ENCODE measurements at places on chromosomes 2 and 18.

DNA sequence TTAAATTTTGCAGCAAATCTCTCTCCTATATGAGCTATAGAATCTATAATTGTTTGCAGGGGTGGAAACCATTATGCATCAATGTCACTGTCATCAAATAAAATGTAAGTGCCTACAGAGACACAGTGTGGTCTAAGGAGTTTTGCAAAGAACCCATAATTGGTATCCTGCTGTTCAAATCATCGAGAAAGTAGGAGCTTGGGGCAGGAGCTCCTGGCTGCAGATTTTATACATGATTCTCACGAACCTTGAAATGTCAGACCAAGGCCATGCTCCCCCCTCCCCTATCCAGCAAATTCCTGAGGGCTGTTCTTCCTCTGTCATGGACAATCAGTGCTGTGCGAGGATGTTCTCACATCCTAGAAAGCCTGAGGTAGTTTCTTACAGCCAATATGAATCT, 119.5 kb upstream of the CYRIA start:
- DNase-seq = no peak

DNA sequence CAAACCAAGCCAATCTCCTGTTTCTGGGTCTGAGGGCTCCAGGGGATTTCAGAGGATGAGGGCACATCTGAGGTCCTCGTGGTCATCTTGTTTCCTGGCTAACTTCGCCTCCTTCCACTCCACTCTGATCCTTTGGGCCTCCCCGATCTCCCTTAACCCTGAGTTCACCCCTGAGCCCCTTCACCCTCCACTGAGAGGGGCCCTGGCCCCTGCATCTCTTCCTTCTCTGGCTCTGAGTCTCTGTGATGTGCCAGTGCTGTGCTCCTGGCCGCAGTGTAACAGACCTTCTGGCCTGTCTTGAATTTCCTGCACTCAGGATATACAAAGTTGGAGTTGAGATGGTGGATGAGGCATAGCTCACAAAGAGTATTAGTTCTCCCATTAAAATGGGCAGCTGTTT, 84.7 kb upstream of the BOD1L2 start:
- DNase-seq = no peak

DNA sequence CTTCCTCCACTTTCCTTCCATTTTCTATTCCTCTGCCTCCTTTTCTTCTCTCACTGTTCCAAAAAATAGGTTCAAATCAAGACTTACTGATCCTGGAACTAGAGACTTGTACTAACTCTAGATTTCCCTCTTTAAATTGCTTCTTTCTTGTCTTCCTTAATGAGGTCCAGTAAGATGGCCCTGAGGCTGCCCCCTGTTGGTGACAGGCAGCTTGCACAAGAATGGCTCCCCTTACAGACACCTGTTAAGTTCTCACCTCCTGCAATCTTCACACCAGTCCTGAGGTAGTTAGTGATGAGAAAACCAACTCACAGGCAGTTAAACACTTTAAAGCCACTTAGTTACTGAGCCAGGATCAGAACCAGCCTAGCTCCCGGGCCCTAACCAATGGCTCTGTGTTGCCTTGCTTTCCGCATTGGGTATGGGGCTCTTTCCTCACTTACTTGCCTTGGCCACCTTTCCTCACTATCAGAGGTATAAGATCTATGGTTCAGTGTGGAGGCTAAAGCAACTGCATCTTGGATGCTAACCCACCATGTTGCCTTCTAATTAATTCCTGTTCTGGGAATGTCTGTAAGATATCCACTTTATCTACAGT, 130.6 kb downstream of the AKAIN1 start:
- no peak for DNase-seq

GRCh38 chr2:88659538-88659915, 31.9 kb upstream of the RPIA start:
- DNase-seq = no peak

DNA sequence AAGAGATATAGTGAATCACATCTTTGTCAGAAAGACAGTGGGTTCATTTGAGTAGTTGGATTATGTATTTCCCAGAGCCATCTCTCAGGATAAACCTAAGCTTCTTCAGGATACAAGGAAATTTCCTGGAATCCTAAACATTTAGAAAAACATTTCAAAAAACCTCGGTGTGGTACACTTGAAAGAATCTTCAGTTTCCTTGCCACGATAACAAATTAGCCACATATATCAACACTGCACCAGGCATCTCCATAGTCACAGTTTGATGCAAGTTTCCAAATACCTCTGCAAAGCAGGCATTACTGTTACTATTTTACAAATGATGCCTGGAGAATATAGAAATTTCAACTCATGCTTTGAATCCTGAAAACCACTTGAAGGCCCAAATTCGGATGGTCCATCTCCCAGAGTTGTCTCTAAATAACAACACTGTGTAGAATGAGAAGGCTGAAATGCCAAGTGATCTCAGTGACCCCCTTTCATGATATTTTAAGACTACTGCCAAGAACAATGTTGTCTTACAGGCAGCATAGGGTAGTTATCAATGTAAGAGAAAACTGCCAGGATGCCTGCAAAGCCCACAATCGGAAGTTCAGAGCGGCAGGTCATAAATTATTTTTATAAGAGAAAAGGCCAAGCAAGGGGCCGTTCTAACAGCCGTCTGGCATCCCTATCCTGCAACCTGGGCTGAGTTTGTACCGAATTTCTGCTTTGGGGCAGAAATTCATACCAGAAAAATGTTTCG, 307.9 kb downstream of the TXNL1 start:
- no peak for DNase-seq

DNA sequence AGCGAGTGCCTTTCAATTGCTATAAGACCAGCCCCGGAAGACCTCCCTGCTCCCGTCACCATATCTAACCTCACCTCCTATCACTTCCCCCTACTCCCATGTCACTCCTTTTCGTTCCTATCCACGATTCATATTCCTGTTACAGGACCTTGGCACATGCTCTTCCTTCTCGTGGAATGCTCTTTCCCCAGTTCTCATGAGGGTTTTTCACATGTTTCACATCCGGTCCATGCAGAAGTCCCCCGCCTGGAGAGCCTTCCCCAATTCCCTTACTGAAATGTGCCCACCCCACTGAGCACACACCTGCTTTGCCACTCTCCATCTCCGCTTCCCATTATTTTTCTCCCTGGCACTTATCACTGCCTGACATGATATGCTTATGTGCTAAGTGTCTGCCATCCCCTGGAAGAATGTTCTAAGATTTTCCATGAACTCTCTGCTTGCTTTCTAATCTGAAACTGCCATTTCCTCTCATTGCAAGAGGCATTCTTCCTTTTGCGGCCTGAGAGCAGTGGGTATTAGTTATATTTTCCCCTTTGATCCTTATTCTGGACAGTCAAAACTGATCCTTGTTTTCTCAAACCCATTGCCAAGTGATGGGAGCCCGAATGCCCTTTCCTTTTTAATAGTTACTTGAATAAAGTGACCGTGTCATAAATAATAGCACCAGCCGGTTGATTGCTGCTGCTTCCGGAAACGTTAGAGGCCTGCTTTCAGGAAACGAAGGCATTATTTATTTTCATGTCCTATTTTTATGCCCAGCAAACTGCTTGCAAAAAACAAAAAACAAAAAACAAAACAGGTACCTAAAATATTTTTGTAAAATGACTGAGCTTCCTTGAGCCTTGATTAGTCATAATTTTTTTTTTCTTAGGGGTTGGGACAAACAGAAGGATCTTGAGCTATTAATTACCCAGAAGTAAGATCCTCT, 127.9 kb downstream of the ZNF532 start:
- no peak for DNase-seq

DNA sequence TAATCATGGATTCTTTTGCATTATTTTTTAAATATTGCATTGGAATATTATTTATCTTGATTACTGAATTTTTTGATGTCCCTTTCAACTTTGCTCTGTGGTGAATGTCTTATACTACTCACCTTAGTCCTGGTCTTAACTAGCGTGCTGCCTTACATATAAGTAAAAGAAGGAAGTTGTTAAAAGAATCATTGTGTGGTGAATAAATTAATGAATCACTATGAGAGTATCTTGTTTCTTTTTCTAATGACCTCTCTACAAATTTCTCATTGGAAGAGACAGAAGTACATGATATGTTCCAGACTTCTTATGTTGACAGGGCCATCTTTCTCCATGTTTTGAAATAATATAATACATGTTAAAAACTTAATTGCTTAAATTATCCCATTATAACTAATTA, 432.6 kb upstream of the MMADHC start:
- no peak for DNase-seq

DNA sequence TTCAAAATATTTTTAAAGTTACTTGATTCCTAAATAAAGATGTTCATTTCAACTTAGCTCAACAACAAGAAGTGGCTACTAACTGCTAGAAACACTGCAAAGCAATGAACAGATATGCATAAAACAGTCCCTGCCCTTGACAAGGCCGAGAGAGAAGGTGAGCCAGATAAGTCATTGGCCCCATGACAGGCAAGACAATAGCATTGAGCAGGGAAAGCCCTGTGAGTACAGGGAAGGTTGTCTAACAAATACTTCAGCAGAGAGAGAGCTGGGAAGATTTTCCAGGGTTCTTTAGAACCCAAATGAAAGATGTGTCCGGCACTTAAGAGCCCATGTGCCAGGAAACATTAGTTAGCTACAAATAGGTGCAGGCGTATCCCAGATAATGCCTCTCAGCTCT, 4.7 kb downstream of the LAMA1 start:
- no peak for DNase-seq

DNA sequence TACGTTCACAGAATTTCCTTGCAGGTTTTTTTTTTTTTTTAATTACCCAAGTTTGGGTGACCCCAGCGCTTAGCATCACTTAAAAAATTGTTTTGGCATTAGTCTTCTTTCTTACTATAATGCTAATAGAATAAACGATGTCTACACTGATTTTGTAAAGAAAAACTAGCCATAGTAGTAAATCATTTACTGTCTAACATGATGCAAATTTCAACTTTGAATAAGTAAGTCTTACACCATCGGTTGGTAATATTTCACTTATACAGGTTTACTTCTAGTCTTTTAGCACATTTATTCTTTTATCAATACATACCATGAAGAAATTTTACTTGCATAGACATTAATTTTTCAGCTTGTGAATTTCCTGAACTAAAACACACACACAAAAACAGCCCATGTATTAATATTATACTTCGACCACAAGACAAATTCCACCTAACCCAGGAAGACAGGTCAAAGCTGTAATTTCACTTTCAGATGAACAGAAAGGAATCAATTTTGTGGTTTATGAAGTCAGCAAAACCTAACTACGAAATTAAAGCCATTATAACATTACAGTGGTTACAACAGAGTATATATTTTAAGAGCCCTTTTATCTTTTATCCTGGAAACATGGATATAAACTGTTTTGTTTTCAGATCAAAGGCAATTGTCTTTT, 1.9 kb downstream of the YES1 start:
- no peak for DNase-seq

GRCh38 chr2:23487735-23488492, 102.9 kb downstream of the KLHL29 start:
- DNase-seq = no peak

DNA sequence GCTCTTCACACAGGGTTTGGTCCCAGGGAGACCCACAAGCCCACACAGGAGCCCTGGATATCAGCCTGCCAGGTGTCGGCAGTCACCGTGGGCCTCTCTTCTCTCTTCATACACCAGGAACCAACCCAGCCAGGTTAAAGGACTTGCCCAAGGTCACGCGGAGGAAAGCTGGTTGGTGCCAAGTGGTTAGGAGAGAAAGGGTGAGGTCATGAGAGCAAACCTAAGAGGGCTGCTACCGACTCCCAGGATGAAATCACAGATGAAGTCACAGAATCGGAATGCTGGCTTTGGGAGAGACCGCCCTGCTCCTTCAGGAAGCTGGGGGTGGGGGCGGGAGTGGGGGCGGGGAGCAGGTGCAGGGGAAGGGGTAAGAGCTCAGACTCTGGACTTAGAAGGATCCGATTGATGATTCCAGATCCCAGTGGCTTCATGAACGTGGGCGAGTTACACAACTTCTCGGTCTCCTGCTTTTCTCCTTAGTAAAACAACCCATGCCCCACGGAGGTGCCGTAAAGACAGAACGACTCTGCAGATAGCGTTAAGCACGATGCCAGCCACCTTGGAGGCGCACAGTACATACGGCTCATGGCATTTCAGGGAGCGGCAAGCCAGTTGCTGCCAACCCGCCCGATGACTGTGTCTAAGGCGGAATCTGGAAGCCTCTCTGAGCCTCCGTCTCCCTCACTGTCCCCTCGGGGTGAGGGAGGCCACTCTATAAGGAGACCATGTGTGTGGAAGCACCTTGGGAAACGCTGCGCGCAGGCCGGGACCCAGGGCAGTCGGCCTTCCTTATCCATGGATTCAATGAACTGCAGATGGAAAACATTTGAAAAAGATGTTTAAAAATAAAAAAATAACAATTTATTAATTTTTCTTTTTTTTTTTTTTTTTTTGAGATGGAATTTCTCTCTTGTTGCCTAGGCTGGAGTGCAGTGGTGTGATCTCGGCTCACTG, 23.0 kb upstream of the TAF1B start:
- DNase-seq = no peak

GRCh38 chr2:26685341-26685740, 7.2 kb upstream of the KCNK3 start:
- DNase-seq = no peak

- DNase-seq = no peak
Observed at GRCh38 chr18:61591253-61591652, 258.0 kb downstream of the CDH20 start.

GRCh38 chr2:121485039-121485438, 45.6 kb upstream of the RNU4ATAC start:
- no peak for DNase-seq

DNA sequence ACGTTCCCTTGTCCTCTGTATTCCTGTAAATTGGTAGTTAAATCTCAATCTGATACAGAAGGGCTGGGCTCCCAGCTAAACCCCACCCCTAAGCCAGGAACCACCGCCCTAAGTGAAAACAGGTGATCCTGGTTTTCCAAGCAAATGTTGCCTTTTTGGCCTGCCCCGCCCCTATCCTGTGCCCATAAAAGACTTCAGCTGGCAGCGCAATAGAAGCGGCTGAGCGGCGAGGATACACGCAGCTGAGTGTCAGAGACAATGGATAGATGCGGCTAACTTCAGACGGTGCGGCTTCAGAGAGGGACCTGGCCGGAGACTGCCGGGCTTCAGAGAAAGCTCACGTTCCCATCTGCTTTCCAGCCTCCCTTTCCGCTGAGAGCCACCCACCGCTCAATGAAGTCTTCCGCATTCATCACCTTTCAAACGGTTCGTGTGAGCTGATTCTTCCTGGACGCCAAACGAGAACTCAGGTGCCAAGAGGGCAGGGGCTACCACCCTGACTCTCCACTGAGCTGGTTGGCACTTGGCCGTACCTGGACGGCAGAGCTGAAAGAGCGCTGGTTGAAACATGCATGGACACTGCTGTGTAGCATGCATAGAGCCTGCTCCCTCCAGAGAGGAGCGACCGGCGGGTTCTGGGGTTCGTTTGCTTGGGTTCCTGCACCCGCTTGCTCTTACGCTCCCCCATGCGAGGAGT, 49.5 kb upstream of the POLE4 start:
- DNase-seq = no peak

DNA sequence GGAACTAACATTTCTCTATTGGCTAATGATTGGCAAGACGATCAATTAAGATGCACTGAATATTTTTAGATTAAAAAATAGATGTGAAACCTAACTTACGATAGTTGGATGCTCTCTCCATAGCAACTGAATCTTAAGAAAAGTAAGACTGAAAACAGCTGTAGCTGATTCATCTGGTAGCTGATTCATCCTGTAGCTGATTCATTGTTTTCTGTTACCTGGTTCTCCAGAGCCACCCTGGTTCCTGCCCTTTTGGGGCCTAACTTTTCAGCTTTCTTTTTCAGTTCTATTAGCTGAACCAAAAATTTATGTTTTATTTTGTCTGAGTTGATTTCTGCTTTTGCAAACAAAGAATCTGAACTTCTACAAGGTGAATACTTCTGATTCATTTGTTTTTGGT, 22.7 kb upstream of the SPR start:
- no peak for DNase-seq
